ENCODE measurements at places on chromosomes 5 and 9. TPM values are rescaled to one million over a fixed set of nuclear protein-coding genes. Genes with fewer than 3 reads are reported as not detected.

C5orf34 gene
- total RNA-seq = 7.3 TPM

GRCh38 chr9:89802781-89803355 lies 198.1 kb downstream of the GADD45G start:
- no peak for DNase-seq

DNA sequence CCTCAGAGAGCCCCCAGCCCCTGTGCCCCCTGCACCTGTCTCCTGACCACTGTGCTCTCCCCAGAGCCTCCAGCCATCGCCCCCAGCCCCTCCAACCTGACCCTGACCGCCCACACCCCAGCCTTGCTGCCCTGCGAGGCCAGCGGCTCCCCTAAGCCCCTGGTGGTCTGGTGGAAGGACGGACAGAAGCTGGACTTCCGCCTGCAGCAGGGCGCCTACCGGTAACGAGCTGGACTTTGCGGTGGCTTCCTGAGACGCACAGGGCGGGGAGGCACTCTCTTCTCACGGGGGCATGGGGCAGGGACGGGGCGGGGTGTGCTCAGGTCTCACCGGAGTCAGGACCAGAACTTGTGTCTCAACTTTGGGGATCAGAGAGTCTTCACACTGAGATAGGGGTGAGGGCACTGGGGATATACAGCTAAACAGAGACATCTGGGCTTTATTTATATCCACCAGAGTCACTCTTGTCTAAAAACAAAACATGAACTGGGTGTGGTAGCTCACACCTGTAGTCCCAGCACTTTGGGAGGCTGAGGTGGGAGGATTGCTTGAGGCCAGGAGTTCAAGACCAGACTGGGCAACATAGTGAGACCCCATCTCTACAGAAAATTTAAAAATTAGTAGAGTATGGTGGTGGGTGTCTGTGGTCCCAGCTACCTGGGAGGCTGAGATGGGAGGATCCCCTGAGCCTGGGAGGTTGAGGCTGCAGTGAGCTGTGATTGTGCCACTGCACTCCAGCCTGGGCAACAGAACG lies 46.1 kb upstream of the ASS1 start:
- DNase-seq = no peak

DNA sequence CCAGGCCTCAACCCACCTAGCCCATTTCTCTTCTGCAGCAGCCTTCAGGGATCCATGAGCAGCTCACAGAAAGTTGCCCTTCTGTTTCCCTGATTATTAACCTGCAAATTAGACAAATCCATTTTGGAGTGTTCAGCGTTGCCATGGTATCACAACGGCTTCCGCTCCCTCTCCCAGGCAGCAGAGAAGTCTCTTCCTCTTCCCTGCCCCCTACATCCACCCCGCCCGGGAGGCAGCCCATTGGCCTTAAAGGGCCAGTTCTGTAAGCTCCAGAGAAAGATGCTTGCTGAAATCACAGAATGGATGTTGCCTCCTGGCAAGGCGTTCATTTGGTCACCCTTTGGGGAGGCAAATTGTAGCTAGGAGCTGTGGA lies 47.7 kb upstream of the BOD1 start:
- no peak for DNase-seq

GRCh38 chr5:90477073-90477472 lies 2.4 kb downstream of the POLR3G start:
- DNase-seq = peak; percentile 42
